NCI-H1092 (cell line): ENCODE measurements at places on chromosomes 6 and 20.

DNA sequence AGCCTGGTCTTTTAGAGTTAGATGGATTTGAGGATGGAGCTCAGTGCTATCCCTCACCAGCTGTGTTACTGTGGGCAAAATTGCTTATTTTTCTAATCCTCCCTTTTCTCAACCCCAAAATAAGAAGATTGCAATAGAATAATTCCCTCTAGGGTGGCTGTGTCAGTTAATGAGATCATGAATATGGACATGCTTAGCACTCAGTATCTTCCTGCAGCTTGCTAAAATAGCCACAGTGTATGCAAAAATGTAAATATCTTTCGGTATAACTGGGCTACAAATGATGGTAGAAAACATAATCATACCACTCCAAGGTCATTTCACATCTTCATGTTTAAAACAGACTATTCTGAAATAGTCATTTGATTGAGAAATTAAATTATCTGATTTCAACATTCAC, 35.7 kb downstream of the ZNF334 start:
- no peak for DNase-seq

GRCh38 chr6:137271245-137272183, 52.3 kb upstream of the IFNGR1 start:
- no peak for DNase-seq

- DNase-seq = no peak
Observed at GRCh38 chr20:47915495-47915894, 130.2 kb upstream of the SULF2 start.

DNA sequence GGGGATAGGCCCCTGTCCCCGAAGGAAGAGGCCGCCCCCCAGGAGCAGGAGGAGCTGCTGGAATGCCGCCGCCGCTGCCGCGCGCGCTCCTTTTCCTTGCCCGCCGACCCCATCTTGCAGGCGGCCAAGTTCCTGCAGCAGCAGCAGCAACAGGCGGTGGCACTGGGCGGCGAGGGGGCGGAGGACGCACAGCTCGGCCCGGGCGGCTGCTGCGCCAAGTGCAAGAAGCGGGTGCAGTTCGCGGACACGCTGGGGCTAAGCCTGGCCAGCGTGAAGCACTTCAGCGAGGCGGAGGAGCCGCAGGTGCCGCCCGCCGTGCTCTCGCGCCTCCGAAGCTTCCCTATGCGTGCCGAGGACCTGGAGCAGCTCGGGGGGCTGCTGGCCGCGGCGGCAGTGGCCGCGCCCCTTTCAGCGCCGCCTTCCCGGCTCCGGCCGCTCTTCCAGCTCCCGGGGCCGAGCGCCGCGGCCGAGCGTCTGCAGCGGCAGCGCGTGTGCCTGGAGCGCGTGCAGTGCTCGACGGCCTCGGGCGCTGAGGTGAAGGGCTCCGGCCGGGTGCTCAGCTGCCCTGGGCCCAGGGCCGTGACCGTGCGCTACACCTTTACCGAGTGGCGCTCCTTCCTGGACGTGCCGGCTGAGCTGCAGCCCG, 630 bp downstream of the PPP1R3G start:
- no peak for DNase-seq

DNA sequence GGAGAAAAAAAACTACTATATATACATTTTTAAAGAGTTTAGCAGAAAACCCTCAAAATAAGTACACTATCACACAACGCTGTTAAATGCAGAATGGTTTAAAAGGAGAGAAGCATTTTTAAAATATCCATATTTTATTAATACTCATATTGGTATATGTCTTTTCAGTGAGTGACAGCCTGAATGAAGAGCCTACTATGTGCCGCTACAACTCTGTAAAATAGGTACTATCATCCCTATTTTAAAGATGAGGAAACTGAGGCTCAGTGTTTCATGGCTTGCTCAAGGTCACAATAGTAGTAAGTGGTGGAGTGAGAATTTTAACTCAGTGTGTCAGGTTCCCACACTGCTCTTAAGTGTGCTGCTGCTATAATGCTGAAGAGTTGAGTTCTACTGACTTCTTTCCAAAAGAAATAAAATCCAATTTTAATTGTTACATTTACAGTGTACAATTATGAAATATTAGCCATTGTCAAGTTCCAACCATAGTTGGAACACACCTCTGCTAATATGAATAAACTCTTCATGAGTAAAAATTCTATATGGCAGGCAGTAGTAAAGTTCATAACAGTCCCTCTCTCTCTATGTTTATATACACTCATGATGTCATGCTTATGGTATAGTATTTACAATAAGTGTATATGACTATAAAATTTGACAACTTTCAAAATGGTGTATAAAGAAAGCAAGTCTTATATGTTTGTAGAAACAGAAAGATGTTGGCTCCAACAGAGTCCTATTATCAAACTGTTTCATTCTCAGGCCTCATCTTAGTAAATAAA, 3.1 kb downstream of the FAM184A start:
- no peak for DNase-seq

- DNase-seq = no peak
Observed at GRCh38 chr20:48621376-48622078, 206.3 kb downstream of the PREX1 start.
